Mesenteric fat pad (tissue), 1 donor: ENCODE measurements at places on chromosomes 11 and 22. TPM values are rescaled to one million over a fixed set of nuclear protein-coding genes. Genes with fewer than 3 reads are reported as not detected.

DNA sequence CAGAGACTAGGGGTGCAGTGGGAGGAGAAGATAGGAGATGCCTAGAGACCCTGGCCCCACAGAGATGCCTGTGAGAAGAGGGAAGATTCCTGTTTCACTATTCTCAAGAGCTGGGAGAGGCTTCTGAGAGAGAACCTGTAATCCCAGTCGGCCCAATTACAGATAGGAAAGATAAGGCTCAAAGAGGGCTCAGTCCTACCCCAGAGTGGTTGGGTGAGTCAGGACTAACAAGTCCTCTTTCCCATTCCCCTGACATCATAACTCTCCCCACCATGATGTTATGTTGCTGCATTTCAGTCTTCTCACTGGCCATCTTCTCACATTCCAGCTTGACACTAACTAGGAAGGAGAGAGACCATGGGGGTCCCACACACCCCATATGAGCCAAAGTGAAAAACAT lies 17.9 kb downstream of the ARHGEF12 start:
- no peak for DNase-seq

DNA sequence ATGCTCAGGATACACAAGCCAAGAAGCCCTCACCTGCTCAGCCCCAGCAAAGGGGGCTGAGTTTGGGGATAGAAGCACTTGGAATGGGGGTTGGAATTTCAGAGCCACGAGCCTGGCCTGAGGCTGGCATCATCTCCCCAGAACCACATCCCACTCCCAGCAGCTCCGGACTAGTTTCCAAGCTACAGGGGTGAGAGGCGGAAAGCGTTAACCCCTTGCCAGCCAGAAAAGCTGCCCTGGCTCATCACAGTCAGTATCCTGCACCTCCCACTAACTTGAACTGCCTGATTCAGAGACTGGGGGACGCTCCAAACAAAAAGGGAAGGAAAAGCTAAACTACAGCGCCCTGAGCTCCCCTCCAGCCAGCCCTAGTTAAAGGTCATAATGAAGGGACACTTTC lies 19.0 kb upstream of the CHST1 start:
- DNase-seq: peak; percentile 28

DNA sequence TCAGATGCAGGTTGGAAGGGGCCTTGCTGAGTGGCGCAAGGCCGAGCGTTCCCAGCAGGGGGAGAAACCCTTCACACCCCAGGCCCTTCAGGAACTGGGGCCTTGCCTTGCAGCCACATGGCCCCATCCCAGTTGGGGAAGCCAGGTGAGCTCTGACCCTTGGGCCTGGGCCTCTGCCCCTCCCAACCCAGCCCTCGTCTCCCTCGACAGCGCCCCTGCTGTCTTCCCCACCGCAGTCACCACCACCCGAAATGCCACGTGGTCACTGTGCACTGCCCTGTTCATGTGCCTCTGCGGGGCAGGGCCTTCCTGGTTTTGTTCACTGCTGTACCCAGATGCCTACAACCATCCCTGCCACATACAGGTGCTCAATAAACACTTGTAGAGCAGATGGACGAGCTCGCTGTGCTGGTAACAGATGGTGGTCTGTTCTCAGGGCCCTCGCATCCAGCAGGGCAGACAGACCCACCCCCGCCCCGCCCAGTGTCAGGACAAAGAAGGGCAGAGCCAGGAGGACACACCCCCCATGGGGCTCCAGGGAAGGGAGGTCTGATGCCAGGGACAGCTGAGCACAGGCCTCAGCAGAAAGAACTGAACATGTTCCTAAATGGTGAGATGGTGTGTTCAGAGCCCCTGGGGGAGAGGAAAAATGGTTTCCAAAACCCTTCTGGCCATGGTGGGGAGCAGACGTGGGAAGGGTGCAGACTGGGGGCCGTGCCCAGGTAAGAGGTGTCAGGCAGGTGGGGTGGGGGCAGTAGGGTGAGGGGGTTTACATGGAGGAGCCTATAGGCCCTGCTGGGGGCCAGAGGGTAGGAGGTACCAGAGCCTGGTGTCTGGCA lies 3.7 kb downstream of the POLR2L start:
- DNase-seq: no peak

DNA sequence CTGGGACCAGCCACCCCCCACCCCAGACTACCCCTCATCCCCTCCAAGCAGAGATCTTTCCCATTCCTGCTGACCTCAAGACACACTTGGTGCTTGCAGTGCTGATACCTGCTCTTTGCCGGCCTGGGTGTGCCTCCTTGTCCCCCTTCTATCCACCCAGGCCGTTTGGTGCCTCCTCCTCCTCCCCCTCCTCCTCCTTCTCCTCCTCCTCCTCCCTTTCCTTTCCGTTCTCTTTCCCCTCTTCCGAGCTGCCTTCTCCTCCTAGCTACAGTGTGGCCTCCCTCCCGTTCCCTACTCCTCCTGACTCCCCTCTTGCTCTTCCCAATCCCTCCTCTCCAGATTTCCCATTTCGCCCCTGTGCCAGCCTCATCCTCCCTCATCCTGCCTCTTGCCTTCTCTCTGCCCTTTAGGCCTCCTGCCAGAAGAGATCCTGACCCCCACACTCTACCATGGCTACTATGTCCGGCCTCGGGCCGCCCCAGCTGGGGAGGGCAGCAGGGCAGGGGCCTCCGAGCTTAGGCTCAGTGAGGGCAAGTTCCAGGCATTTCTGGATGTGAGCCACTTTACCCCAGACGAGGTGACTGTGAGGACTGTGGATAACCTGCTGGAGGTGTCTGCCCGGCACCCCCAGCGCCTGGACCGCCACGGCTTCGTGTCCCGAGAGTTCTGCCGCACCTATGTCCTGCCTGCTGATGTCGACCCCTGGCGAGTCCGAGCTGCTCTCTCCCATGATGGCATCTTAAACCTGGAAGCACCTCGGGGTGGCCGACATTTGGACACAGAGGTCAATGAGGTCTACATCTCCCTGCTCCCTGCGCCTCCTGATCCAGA lies 712 bp downstream of the HSPB2 start:
- no peak for DNase-seq

DNA sequence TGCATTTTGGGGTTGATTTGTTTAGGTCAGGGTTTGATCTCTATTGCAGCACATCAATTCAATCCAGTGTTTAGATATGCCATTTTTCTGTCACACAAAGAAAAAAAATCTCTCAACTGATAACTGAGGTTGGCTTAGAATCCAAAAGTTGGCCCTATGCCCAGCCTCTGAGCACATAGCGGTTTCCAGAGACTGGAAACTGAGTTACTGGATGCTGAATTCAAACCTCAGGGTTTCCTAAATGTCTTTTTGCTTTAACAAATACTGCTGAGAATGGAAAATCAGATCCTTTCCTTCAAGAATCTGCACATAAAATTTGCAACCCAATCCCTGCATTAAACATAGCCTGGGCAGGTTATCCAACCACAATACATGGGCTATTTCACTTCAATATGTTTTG lies 4.0 kb downstream of the P4HA3 start:
- DNase-seq: no peak

C11orf87 gene
- not detected for total RNA-seq

OR2D2 gene
- total RNA-seq: not detected

UBASH3B gene
- total RNA-seq: 51.3 TPM
